B cell (primary cell): ENCODE measurements at places on chromosomes 4 and X. TPM values are rescaled to one million over a fixed set of nuclear protein-coding genes. Genes with fewer than 3 reads are reported as not detected.

The ADH1A gene
- not detected in 2 replicates for polyA plus RNA-seq

The HSFX2 gene
- polyA plus RNA-seq = 1.6 TPM in 1 of 2 replicates, not detected in the other

The FRAS1 gene
- polyA plus RNA-seq = 0.03 and 0.07 TPM in 2 replicates

The BEND2 gene
- 0.06 TPM in 1 of 2 replicates, not detected in the other for polyA plus RNA-seq

The FHL1 gene
- 5.2 and 6.7 TPM in 2 replicates for polyA plus RNA-seq

The FRMD7 gene
- polyA plus RNA-seq = not detected in 2 replicates

The NLGN3 gene
- 0.81 and 1.1 TPM in 2 replicates for polyA plus RNA-seq

The DCAF12L2 gene
- polyA plus RNA-seq = not detected in 2 replicates

The HELT gene
- not detected in 2 replicates for polyA plus RNA-seq

The SPOCK3 gene
- polyA plus RNA-seq = not detected in 2 replicates

The BEND4 gene
- 4.3 and 7.2 TPM in 2 replicates for polyA plus RNA-seq

The POF1B gene
- polyA plus RNA-seq = 0.14 and 0.78 TPM in 2 replicates

The ASB12 gene
- 0.33 and 0.45 TPM in 2 replicates for polyA plus RNA-seq
